ENCODE measurements at places on chromosomes 7 and 10.
A peak's percentile ranks its signal among the peaks of the same experiment; 100 is the strongest.

- H3K27ac ChIP-seq, result peak overlapping the region; percentile 8
- no peak for DNase-seq
- no peaks in the 10 kb centered on the region for H3K27me3 ChIP-seq
- peaks cover 30% of the 10 kb centered on the region for H3K4me1 ChIP-seq
- H3K36me3 ChIP-seq, result peaks cover 67% of the 10 kb centered on the region
- no peak overlapping the region for H3K4me3 ChIP-seq
These were observed 76.5 kb upstream of the GRID1 start for GRCh38 chr10:86443069-86443468.

- H3K27ac ChIP-seq, result no peak overlapping the region
- H3K4me1 ChIP-seq, result peaks cover 3% of the 10 kb centered on the region
- H3K36me3 ChIP-seq, result no peaks in the 10 kb centered on the region
- H3K27me3 ChIP-seq, result no peaks in the 10 kb centered on the region
These were observed 235.3 kb downstream of the PHF14 start for GRCh38 chr7:11208883-11209465.

- H3K36me3 ChIP-seq, result no peaks in the 10 kb centered on the region
- no peak overlapping the region for H3K4me3 ChIP-seq
- H3K4me1 ChIP-seq, result no peaks in the 10 kb centered on the region
- H3K27me3 ChIP-seq, result peaks cover under 1% of the 10 kb centered on the region
- DNase-seq, result no peak
- no peak overlapping the region for H3K27ac ChIP-seq
These were observed 56.2 kb downstream of the OAT start for GRCh38 chr10:124362568-124362967.

GRCh38 chr10:108629834-108630233 lies 1293.5 kb downstream of the XPNPEP1 start:
- H3K4me1 ChIP-seq, result no peaks in the 10 kb centered on the region
- H3K36me3 ChIP-seq, result no peaks in the 10 kb centered on the region
- H3K27ac ChIP-seq, result no peak overlapping the region
- DNase-seq, result no peak
- H3K27me3 ChIP-seq, result no peaks in the 10 kb centered on the region
- no peak overlapping the region for H3K4me3 ChIP-seq

DNA sequence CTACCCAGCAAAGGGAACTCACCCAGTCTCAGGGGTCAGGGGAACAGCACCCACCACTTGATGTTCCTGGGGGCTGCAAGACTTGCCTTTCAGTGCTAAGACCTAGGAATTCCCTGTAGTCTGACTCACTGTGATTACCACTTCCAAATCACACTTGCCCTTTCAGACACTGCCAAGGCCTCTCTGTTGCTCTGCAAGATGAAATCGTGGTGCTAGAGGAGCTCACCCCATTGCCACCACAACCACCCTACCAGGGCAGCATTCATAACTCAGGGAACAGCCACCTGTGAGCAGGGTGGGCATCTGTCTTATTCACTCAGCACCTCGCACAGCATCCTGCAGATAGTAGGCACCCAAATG lies 36.5 kb downstream of the XPNPEP1 start:
- peaks cover 18% of the 10 kb centered on the region for H3K4me1 ChIP-seq
- peaks cover 47% of the 10 kb centered on the region for H3K36me3 ChIP-seq
- peak overlapping the region; percentile 46 for H3K27ac ChIP-seq
- no peak for DNase-seq
- H3K27me3 ChIP-seq, result no peaks in the 10 kb centered on the region
